ENCODE measurements at places on chromosomes 13 and 19. TPM values are rescaled to one million over a fixed set of nuclear protein-coding genes. Genes with fewer than 3 reads are reported as not detected.

DNA sequence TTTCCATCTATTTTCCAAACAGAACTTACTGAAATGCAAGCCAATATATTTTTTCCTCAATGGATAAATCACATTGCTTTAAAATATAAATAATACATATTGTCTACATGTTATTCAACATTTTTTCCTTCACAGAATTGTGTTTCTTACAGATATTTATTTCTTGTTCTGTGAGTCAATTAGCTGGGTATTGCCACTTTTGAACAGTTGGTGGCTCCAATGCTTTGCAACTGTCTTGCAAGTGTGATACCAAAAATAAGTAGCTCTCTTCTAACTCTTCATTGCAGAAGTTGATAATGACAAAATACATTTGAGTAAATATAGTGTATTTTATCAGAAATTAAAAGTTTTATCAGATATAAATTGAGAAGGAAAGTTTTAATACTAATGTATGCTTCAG lies 17.1 kb upstream of the GPC5 start:
- peak; percentile 54 for DNase-seq

GRCh38 chr19:38412961-38413360 lies 10.1 kb downstream of the FAM98C start:
- DNase-seq, result no peak

The LILRA1 gene
- 0.31 TPM for total RNA-seq

GRCh38 chr13:112077729-112078128 lies 10.8 kb downstream of the SOX1 start:
- no peak for DNase-seq

The NLRP7 gene
- not detected for total RNA-seq

DNA sequence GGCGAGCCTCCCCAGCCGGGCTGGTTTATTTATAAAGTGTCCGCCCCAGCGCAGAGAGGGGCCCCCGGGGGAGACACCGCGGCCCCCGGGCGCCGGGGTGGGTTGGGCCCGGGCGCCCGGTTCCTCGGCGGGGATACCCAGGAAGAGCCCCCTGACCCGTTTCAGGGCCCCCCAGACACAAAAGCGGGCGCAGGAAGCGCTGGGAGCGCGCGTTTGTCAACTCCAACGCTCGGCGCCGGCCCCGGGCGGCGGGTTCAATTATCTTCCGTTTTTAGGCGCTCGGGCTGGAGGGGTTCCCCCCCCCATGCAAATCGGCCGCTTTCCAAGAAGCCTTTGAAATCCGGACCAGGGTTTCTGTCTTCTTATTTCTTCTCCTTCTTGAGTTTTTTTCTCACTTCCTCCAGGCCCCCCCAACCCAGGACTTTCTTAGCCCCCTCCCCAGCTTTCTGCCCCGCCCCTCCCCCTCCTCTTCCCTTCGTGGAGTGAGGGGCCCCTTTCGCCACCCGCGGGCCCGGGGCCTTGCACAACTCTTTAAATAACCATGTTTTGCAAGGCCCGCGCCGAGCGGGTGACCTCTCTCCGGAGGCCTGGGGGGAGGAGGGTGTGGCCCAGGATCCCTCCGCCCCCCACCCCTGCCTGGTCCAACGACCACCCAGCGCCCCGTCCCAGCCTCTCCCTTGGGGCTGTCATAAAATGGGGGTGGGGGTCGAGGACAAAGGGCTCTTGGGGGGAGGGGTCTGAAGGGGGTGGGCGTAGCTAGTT lies 935 bp downstream of the ARID3A start:
- DNase-seq, result peak; percentile 71
